ENCODE measurements at places on chromosomes 7 and 10.

DNA sequence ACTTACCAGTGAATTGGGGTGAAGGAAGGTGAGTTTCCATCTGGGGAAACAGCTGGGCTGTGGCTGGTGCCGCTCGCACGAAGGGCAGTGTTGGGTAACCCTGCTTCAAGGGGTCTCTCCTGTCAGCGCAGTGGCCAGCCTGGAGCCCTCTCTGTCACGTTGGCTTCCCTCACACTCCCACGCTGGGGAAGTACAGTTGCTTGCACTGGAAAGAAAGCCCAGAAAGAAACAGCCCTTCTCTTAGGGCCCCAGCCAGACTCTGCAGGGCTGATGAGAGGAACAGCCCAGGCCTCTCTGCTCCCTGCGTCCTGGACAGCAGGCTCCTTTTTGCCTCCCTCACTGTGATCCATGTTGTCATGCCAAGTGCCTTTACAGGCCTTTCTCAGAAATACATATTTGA, 40.3 kb upstream of the TRIM8 start:
- DNase-seq, result no peak

DNA sequence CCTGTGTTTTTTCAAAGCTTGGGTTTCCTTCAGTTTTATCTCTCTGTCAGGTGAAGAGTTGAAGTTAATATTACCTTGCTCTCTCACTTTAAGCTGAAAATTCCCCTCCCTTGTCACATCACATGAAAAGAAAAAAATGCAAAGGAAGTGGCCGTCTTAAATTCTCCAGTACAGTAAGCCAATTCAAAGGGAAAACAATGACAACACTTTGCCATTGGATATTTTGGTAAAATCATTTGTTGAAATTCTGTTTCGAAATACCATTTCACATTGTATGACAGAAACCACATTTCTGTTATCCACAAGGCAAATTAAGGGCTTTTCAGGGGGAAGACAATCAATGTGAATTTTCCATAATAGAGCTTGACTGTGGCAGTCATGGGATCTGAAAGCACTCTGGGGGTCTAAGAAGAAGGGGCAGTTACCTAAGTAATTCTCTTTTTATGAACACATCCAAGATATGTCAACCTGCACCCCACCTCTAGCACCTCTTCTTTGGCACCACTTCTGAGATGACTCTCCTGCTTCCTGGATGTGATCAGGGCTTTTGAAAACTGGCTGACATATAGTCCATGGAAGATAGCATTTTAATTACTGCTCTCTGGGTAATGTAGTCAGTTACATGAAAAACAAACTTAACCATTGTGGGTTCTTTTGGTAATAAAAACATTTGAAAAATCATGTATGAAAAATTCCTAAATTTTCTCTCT, 63.8 kb downstream of the ENTPD1 start:
- DNase-seq, result no peak

GRCh38 chr7:86747698-86748097, 104.0 kb downstream of the GRM3 start:
- no peak for DNase-seq

GRCh38 chr7:2069472-2069860, 163.3 kb downstream of the MAD1L1 start:
- DNase-seq, result no peak

DNA sequence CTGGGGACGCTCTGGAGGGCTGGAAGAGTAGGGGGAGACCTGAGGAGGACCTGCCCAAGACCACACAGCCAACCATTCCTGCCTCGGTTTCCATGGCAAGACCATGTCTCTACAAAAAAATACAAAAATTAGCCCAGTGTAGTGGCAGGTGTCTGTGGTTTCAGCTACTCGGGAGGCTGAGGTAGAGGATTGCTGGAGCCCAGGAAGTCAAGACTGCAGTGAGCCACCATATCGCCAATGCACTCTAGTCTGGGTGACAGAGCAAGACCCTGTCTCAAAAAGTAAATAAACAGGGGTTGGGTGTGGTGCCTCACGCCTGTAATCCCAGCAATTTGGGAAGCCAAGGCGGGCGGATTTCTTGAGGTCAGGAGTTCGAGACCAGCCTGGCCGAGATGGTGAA, 48.7 kb downstream of the CLIP2 start:
- DNase-seq, result no peak

GRCh38 chr10:92800134-92800733, 48.1 kb upstream of the EXOC6 start:
- peak; percentile 63 for DNase-seq

GRCh38 chr10:8424555-8425211, 370.2 kb downstream of the GATA3 start:
- no peak for DNase-seq

DNA sequence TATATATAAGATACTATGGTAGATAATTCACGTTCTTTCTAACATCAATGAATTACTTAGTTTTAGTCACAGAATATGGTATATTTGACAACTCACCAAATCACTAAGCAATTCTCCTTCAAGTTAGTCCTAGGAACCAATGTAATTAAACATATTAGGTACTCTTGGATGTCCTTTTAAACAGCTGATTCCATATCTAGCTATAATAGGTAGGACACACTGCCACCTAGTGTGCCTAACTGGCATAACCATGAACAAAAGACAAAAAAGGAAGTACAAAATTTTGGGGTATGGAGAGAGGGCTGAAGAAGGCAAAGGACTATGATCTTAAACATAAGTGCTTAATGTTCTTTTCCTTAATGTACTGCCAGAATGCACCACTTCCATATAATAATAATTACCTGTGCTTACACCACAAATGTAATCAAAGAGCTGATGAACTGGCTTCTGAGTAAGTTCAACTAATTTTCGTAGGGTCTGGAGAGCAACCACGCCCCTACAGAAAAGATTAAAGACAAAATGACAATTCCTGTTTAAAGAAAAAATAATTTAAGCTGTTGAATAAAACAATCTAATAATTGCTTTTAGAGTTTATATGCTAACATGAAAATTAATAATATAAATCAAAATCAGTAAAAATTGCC, 28.7 kb downstream of the PNPLA8 start:
- DNase-seq, result peak; percentile 13

- no peak for DNase-seq
Observed at GRCh38 chr7:84271543-84271942, 77.0 kb upstream of the SEMA3A start.

GRCh38 chr7:106887421-106887820, 22.3 kb downstream of the PIK3CG start:
- no peak for DNase-seq

- peak; percentile 4 for DNase-seq
Observed at GRCh38 chr7:82172881-82173280, 270.7 kb downstream of the CACNA2D1 start.

- no peak for DNase-seq
Observed at GRCh38 chr10:124279298-124279697, 139.4 kb downstream of the OAT start.

- DNase-seq, result no peak
Observed at GRCh38 chr7:47953822-47954221, 5.6 kb upstream of the PKD1L1 start.
